Nephron progenitor cell (in vitro differentiated cells): ENCODE measurements at places on chromosomes 5 and 9.

DNA sequence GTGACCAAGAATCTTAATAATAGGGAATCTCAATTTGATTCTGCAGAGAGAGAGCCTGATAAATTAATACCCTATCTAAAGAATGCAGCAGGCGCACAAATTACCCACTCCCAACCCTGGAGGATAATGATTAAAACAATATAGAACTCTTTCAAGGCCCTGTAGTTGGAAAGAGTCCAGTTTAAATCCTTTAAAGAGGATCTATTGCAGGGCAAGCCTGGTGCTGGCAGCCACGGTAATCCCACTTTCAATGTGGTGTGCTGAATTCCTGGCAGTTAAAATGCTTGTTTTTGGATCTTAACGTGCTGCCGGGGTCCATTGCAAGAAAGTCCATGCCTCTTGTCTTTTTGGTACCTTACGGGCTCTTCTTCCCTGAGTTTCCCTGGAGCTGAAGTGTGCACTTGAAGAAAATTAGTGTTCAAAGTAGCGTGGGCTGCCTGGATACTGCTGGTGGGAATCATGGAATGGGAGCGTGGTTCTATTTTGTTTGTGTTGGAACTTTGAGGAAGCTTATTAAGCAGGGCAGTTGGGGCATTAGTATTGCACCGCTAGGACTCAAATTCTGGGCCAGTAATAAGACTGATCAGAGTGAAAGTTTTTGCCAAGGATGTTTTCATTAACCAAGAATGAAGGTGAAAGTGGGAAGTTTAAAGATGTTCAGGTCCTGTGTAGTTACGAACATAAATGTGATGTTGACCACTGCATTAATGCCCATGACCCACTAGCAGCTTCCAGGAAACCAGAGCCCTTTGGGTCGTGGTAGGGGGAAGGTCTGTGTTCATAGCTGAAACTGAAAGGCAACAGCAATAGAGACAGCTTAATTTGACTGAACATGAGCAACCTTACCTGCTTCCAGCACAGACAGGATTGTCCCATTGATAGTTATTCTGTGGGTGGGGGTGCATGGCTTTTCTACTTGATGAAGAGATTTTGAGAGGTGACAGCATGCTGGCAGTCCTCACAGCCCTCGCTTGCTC, 20.8 kb downstream of the MARCHF6 start:
- H3K27me3 ChIP-seq, result no peaks in the 10 kb centered on the region
- DNase-seq, result no peak
- peaks cover 10% of the 10 kb centered on the region for H3K4me1 ChIP-seq

GRCh38 chr5:3584724-3585531, 10.7 kb upstream of the IRX1 start:
- no peak overlapping the region for H3K4me3 ChIP-seq
- H3K4me1 ChIP-seq, result no peaks in the 10 kb centered on the region
- H3K27me3 ChIP-seq, result peaks cover 99% of the 10 kb centered on the region
- DNase-seq, result no peak
- no peaks in the 10 kb centered on the region for H3K36me3 ChIP-seq

DNA sequence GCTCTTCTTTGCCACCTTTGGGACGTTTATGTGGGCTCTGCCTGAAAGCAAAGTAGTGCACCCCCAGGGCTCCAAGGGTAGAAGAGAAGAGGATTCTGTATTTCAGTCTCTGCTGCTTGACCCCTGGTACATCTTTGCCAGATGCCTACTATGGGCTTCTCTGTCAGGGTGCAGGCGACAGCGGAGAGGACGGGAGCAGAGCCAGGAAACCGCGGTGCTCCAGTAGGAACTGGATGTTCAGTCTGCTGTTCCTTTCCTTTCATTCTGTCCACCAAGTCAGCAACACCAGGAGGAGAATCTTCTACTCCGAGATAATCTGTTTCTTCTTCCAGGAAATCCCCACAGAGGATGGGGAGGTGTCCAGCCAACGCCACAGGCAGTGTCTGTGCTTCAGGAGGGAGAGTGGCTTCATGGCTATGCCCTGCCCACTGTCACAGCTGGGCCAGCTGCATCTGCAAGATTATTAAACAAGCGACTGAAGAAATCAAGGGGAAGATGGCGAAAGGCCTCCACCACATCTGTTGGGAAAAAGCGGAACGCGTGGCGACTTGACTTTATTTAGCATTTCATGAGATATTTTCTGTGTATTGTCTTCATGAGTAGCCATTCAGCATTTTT, 398.3 kb downstream of the IRX1 start:
- H3K36me3 ChIP-seq, result peaks cover 5% of the 10 kb centered on the region
- no peaks in the 10 kb centered on the region for H3K27me3 ChIP-seq
- no peak overlapping the region for H3K27ac ChIP-seq

DNA sequence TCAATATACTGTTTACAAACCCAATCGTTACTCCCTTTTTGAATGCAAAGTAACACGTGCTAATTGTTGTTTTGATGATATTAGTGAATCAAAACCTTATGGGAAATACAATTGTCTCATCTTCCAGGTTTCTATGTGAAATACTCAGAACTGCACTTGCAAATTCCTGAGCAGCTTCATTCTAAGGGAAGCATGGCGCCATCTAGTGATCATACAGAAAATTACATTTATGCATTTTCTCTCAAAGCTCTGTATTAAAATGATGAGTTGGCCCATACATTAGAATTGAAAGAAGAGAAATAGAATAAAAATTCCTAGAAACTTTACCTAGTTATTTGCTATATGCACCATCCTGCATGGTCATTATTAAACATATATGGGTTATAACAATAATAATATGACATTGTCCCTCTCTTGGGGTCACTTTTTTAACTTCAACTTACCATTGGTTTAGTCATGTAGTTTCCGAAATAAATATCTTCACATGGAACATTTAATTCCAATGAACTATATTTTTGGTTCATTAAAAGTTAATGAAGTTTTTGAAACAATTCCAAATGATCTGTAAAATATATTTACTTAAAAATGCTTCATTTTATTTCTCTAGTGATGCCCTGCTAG, 220.0 kb downstream of the PDE4D start:
- no peaks in the 10 kb centered on the region for H3K36me3 ChIP-seq
- H3K4me1 ChIP-seq, result no peaks in the 10 kb centered on the region
- peaks cover 7% of the 10 kb centered on the region for H3K27me3 ChIP-seq

- H3K27ac ChIP-seq, result no peak overlapping the region
- H3K4me3 ChIP-seq, result peak overlapping the region; percentile 79
- peaks cover 32% of the 10 kb centered on the region for H3K4me1 ChIP-seq
- DNase-seq, result peak; percentile 57
These were observed 2.9 kb upstream of the PAX5 start for GRCh38 chr9:37036776-37037502.

GRCh38 chr5:17406423-17406838, 91.6 kb upstream of the TAF11L2 start:
- peaks cover 24% of the 10 kb centered on the region for H3K4me1 ChIP-seq
- no peak for DNase-seq
- H3K36me3 ChIP-seq, result no peaks in the 10 kb centered on the region
- H3K4me3 ChIP-seq, result no peak overlapping the region
- peaks cover 15% of the 10 kb centered on the region for H3K27me3 ChIP-seq
- H3K27ac ChIP-seq, result no peak overlapping the region

DNA sequence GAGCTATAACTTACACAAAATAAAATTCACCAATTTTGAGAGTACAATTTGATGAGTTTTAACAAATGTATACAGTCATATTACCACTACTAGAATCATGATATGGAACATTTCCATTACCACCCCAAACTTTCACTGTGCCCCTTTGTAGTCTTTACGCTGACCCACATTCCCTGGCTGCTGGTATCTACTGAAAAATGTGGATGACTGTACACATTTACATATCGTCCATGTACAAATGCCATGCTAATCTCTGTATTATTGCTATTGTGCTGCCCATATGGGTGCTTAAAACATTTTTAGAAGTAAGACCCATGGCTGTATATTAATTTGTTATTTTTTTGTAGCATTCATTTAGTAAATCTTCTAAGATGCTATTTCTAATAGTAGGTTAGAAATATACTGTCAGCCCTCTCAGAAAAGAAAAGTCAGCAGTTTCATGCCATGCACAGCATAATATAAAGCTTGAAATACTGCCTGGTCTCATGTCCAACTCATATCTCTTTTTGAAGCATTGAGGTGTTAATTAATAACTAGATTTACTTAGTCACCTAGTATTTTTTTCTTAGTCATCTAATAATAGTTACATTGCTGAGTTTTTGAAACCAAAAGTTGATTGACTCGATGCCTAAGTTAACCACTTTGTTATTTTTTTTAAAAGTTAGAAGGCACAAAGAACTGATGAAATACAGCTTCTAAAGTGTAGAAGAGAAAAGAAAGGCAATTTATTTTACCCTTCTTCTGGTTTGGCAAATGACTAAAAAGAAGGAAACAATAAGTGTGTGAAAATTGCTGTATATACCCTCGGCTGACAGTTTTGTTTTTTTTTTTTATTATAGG, 188.3 kb upstream of the MEF2C start:
- H3K27ac ChIP-seq, result no peak overlapping the region
- no peak for DNase-seq
- no peaks in the 10 kb centered on the region for H3K27me3 ChIP-seq
- H3K36me3 ChIP-seq, result no peaks in the 10 kb centered on the region

GRCh38 chr5:76547242-76547890, 75.8 kb downstream of the F2RL2 start:
- no peak overlapping the region for H3K4me3 ChIP-seq
- H3K27ac ChIP-seq, result no peak overlapping the region
- H3K27me3 ChIP-seq, result no peaks in the 10 kb centered on the region
- no peak for DNase-seq
- H3K4me1 ChIP-seq, result peaks cover 58% of the 10 kb centered on the region

DNA sequence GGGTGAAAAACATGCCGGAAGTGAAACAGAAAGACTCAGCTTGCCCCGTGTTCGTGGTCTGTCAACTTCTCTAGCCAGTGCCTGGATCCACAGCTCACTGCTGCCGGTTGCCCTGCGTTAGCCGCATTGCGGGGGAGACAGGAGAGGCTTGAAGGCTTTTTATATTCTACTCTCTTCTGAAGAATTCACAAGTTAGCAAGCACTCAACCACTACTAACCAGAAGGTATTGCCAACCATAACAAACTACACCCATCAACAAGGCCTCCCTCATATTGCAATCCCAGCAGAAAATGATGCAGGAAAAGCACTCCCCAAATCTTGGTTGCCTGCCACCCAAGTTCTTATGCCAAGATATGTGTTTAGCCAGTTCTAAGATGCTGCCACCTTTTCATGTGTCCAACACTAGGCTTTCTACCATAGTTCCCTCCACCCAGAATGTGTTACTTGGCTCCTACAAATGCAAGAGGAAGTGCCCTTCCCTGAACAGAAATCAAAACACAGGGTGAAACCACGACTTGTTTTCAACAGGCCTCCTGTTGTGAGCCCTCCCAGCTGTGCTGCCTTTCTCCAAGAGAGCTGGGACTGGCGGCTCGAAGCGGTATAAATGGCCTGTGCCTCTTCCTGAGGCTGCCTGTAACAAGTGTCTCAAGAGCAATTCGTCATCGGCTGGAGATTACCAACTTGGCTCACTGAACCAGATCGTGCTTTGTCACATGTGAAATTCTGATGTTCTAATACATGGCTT, 129.0 kb downstream of the SNX18 start:
- H3K27me3 ChIP-seq, result no peaks in the 10 kb centered on the region
- peaks cover 7% of the 10 kb centered on the region for H3K36me3 ChIP-seq
- H3K27ac ChIP-seq, result peak overlapping the region; percentile 94
- DNase-seq, result peak; percentile 32
- H3K4me3 ChIP-seq, result peak overlapping the region; percentile 41

DNA sequence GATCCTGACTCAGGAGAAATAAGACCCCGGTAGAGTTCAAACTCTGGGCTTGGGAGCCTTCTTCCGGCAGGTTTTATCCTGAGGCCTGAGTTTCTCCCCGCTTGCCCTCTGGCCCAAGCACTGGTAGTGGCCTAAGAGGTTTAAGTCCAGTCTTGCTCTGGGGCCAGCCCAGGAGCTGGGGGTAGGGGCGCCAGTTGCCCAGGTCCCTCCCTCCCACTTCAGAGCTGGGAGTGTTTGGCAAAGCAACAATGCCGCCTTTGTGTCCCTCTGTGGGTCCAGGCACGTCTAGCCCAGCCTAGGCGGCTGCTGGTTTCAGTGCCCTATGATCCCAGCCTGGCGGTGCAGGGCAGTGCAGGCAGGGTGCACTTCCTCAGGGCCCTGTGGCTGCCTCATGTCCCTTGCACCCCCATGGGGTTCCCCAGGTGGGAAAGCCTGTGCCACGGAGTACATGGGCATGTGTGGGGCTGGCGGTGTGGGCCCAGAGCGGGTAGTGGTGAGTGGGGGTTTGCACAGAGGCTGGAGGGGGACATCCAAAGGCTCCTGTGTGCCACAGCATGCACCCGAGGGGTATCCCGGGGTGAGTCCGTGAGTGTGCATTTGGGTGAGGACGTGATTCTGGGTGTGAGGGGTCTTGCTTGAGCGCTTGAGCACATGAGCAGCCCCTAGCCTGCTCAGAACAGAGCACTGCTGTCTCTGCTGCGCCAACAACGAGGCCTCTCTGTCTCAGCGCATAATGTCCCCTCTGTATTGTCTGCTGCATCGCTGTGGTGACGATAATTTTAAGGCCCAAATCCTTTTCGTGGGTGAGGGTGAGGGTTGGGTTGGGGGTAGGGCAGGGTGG, 61.7 kb upstream of the PSD2 start:
- H3K4me3 ChIP-seq, result no peak overlapping the region
- H3K36me3 ChIP-seq, result no peaks in the 10 kb centered on the region
- H3K27ac ChIP-seq, result peak overlapping the region; percentile 91
- no peaks in the 10 kb centered on the region for H3K27me3 ChIP-seq
